ENCODE measurements at places on chromosomes 6 and 20.

- DNase-seq = no peak
These were observed 144.7 kb downstream of the TASP1 start for GRCh38 chr20:13494019-13494418.

GRCh38 chr20:39645131-39645530, 683.0 kb downstream of the DHX35 start:
- no peak for DNase-seq

DNA sequence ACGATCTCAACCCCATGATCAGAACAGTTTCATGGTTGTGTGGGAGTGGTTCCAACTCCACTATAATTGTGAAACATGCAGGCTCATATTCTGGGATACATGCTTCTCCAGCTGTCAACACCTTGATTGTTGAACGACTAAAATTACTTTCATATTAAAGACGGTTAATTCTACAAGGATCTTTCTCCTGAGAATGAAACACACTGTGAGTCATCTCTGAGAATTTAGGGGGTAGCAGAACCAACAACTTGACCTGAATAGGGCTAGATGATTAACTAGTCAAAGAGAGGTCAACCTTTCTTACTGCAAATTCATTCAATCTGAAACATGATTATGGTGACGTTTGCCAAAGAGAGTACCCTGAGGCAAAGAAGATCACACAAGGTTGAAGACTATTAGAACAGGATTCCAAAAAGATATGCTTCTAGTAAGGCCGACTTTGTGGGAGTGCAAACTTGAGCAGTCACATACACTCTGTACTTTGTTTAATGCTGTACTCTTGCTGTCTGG, 175.2 kb upstream of the CITED2 start:
- no peak for DNase-seq

GRCh38 chr20:63772781-63773518, 33.4 kb downstream of the SLC2A4RG start:
- DNase-seq = no peak

GRCh38 chr6:157269261-157269794, 54.0 kb downstream of the TMEM242 start:
- no peak for DNase-seq

- peak; percentile 96 for DNase-seq
These were observed at the start of gene TOMM6 for GRCh38 chr6:41787219-41787917. TOMM6 (plus strand) TSS chr6:41787694; CDS start chr6:41787698, 4 bp downstream.

- DNase-seq = no peak
These were observed 569.7 kb upstream of the MARCKS start for GRCh38 chr6:113287396-113287795.

DNA sequence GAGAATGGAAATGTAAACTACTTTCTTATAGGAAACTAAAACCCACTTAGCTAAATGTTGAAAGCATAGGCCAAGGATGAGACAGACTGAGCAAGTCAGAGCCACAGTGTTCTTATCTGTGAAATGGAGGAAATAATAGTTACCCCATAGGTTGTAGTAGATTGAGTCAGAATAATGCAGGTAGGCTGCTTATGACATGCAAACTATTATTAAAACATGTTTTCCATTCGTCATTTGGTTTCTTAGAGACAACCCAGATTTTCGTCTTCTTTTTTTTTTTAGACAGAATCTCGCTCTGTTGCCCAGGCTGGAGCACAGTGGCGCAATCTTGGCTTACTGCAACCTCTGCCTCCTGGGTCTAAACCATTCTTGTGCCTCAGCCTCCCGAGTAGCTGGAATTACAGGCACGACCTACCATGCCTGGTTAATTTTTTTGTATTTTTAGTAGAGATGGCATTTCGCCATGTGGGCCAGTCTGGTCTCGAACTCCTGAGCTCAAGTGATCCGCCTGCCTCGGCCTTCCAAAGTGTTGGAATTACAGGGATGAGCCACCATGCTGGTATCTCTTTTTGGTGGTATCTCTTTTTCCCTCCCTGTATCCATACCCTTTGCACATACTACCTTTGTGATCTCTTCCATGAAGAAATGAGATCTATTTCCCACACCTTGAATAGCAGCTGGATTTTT, 196.5 kb upstream of the ZNF217 start:
- DNase-seq = no peak

- no peak for DNase-seq
These were observed 5.0 kb upstream of the CPNE1 start for GRCh38 chr20:35669681-35670080.

DNA sequence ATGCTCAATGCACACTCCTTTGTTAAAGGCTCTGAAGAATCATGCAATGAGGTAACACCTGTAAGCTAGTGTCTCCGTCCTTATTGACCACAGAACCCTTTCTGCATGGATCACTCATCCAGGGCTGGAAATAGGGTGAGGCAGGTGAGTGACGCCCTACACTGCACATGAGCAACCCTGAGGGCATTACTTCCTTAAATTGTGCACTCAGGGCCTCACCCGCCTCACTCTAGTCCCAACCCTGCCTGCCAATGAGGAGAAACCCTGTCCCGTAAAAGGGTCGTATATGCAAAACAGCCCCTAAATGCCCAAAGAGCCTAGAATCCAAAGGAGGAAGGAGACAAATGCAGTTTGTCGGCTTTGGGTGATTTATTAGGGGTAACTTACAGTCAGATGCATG, 33.6 kb upstream of the NOP56 start:
- no peak for DNase-seq

GRCh38 chr20:10622657-10623418, 51.0 kb downstream of the JAG1 start:
- no peak for DNase-seq

- DNase-seq = no peak
These were observed 73.9 kb downstream of the PHACTR3 start for GRCh38 chr20:59678288-59678687.

GRCh38 chr6:112330879-112331265, 16.3 kb upstream of the RFPL4B start:
- DNase-seq = no peak

GRCh38 chr6:81818901-81819361, 66.5 kb upstream of the TENT5A start:
- DNase-seq = no peak

GRCh38 chr6:74768120-74768519, 437.7 kb downstream of the COL12A1 start:
- no peak for DNase-seq

DNA sequence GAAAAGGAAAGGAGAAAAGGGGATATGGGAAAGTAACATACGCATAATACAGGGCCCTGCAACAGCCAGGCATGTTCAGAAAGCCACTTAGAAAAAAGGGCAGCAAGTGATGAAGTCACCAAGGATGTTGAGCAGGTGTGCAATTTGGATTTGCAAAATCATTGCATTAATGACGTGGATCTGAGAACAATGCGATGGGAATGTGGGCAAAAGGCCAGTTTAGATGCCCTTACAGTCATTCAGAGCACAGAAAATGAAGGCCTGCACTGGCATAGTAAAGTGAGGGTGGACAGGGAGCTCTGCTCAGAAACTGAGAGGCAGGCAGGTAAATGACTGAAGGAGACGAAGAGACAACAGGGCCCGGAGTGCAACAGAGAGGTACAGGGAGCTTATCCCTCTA, 123.7 kb upstream of the NHSL1 start:
- no peak for DNase-seq

DNA sequence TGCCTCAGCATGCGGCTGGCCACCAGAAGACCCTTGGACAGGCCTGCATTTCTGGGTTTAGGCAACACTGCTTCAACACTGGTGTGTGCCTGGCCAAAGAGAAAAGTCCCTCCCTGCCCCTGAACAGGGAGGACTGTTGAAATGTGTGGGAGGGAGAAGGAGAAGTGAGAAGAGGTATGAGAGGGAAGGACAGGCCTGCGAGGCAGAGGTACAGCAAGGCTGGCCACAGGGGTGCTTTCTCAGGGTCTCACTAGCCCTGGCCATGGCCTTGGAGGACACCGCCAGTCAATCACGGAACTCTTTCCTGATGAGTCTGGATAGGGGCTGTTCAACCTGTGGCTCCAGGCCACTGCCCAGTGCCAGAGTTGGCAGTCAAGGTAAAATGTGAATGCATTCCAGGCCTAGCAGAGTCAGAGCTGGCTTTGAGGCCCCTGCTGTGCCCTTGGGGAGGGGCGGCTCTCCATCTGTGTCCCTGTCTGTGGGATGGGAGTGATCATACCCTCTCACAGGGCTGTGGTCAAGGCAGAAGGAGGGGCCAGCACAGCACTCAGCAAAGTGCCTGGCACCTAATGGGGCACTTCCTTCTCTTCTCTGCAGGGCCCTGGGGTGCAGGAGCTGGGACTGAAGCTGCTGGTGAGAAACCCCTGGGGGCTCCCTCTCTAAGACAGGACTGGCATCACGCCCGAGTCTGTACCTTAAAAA, 43.2 kb upstream of the CDH22 start:
- no peak for DNase-seq

DNA sequence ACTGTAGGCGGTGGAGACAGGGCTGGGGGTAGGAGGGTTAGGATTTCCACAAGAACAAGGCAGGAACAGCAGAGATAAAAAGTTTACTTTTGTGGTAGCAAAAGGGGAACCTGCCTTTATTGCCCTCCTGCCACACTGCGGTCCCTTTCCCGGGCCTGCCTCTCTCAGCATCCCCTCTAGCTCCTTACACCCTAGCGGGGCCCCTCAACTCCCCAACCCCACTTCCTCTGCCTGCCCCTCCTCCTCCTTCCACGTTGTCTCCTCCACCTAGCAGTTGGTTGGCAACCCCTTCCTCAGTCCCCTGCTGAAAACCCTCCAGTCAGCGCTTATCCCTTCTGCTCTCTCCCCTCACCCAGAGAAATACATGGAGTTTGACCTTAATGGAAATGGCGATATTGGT, 714 bp downstream of the AIF1 start:
- DNase-seq = no peak

DNA sequence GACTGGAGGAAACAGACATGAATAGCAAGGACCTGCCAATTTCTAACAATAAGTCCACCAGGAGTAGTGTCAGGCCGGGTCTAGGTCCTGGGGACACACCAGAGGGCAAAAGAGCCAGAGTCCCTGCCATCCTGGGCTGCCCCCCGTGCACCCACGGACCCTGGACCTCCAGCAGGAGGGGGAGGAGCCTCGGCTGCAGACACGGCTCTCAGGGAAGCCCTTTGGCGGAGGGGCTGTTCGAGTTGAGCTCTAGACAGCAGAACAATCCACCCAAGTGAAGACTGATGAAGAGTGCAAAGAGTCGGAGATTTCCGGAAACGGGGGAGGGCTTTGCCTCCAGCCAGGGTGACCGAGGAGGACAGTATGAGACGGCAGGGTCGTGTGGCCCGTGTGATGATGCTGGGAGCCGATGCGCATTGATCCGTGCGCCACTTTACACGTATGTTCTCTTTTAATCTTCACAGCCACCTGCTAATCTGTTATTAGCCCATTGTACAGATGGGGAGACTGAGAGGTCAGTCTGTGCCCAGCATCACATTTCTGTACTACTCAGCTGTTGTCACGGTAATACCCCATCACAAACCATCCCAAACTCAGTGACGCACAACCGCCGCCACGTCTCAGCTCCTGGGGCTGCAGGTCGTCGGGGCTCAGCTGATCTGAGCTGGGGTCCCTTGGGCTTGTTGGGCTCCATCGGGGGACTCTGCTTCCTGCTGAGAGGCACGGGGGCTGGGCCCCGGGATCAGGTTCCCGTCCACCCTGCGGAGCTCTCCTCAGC, 502.0 kb downstream of the PREX1 start:
- DNase-seq = no peak

DNA sequence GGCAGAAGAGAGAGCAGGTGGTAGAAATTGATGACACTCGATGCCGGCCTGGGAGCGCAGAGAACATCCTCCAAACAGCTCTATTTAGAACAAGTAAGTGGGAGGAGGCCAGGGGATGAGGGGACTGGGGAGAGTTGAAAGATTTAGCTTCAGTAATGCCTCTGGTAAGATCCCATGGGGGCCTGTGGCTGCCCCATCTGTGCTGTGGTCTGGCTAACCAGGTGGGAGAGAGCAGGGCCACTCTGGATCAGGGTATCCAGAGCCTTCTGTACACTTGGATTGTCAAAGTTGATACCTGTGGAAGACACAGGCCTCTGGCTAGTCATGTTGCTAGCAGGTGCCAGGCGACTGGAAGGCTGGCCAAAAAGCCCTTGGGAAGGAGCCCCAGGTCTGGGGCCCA, 27.6 kb downstream of the NCOA5 start:
- DNase-seq = no peak

DNA sequence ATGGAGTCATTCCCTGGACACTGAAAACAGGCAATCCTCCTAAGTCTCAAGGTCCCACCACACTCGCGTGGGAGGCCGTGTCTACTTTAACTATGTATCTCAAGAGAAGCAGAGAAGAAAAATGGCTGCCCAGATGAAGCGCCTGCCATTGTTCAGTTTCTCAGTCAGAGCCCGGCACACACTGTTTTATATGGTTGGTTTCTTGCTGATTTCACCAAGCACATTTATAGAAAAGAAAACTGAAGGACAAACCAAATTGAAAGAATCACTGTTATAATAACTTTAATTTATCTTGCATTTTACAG, 22.9 kb downstream of the EIF2S2 start:
- DNase-seq = no peak

- DNase-seq = no peak
These were observed 970.0 kb upstream of the SLC35B3 start for GRCh38 chr6:9405369-9405768.

DNA sequence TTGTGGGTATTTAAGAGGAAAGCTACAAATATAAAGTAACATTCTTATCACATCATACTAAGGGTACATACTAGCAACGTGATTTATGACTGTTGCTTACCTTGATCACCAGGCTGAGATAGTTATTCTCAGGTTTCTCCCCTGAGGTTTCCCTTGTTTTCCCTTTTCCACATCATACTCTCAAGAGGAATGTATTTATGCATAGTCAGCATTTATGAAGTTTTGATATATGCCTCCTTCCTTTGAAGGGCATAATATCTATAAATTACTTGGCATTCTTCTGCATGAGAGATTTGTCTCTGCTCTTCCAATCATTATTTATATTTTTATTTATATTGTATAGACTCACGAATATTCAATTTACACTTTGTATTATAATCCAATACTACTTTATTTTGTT, 726.7 kb upstream of the ADGRB3 start:
- DNase-seq = no peak

GRCh38 chr6:31918069-31918720, 9.3 kb upstream of the C2 start:
- no peak for DNase-seq

- DNase-seq = no peak
These were observed 107.4 kb upstream of the NAA20 start for GRCh38 chr20:19909725-19910124.

DNA sequence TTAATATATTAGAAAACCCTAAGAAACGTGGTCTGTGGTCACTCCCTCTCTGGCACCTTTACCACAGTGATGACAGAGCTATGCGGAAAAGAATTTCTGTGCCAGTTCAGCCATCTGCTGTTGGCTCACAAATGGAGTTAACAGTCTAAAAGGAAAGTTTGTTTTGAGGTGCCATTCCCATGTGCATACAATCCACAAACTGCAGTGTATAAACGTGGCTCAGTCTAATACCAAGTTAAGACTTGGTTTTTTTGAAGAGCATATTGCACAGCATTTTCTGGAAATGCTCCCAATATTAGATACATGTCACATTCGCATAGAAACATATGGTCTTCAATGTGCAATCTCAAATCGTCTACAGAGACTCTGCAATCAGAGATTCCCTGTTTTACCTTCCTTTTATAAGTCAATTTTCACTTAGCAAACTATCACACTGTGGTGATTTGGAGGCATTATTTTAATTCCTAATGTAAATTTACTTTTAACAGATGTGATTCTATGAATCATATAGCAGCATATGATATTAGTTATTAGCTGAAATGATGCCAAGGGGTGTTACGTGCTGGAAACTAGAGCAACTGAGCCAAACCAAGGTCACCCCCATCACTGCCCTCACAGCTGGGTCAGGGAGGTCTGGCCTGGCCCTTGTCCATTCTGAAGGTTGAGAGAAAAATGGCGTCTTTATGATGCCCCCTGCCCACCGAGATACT, 383.5 kb downstream of the PRKN start:
- DNase-seq = no peak

All from CD8-positive, alpha-beta T cell (primary cell).